NCI-H1092 treated with DMSO at 0.1 percent for 48 hours (cell line): ENCODE measurements at places on chromosomes 2 and 18.

GRCh38 chr2:219104107-219105035, 43.6 kb upstream of the IHH start:
- DNase-seq: peak; percentile 28

DNA sequence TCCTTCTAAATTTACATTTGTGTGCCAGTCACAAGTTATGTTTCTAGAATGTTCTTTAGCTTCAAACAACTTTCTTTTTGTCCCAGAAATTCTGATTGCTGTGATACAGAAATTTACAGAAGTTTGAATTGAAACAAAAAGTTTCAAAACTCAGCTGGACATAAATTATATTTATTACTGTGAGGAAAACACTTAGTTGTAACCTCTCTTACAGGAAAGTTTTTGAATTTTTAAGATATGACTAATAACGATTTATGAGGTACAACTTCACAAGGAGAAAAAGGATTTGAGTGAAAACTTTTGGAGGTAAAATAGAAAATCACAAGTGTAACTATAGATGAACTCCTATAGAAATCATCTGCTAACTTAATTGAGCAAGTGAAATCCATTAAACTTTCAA, 205.3 kb downstream of the TMEM247 start:
- no peak for DNase-seq

DNA sequence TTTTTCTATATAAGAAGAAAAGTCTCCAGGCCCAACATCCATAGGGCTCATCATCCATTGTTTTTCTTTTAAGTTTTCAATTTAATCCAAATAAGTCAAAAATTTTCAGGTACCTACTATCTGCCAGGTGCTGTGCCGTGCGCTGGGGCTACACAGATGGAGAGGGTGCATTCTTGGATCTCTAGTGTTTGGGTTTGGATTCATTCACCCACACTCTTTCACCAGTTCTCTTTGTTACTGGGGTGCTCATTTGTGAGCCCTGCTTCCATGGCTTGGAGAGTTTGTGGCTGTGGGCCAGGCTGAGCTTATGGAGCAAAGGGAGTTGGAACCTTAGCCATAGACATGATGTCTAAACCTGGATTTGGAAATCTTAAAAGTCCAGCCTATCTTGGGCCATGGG, 51.0 kb downstream of the CDK15 start:
- no peak for DNase-seq

- DNase-seq: no peak
Observed at GRCh38 chr18:55220523-55220922, 261.3 kb upstream of the CCDC68 start.

- no peak for DNase-seq
Observed at GRCh38 chr18:34632321-34632720, 77.8 kb upstream of the DTNA start.

DNA sequence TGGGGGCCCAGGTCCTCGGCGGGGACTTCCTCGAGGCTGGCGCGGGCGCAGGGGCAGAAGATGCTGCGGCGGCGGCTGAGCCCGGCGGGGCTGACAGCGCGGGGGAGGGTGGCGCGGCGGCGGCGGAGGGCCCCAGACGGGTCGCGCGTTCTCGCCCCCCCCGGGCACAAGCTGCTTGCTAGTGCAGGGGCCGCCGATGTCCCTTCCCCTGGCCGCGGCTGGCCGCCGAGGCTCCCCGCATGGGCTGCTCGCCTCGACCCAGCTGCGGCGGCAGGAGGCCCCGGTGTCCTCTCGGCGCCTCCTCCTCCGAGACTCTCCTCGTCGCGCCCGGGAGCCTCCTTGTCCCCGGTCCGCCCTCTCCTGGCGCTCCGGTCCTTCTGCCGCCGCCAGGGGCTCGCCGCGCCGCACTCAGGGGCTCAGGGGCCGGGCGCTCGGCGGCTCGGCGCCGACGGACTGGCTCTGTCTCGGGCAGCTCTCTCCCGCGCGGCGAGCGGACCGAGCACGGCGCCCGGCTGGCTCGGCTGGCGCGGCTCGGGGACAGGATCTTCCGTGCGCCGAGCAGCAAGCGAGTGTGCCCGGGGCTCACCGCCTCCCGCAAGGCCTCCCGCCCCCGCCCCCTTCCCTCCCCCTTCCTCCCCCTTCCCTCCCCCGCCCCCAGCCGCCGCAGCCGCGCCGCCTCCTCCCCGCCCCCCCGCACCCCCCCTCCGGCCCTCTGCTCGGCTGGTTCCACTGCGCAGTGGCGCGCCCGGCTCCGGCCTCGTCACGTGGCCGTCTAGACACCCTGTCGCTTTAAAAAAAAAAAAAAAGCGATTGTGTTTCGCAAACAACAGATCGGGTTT, 902 bp upstream of the SMAD7 start:
- peak; percentile 94 for DNase-seq

GRCh38 chr2:941871-942270, 8.8 kb upstream of the SNTG2 start:
- DNase-seq: no peak

- DNase-seq: no peak
Observed at GRCh38 chr18:57466307-57466706, 31.1 kb downstream of the ONECUT2 start.

- DNase-seq: no peak
Observed at GRCh38 chr2:222653280-222653679, 2.6 kb downstream of the FARSB start.

GRCh38 chr18:22001912-22002487, 167.4 kb upstream of the GATA6 start:
- DNase-seq: no peak

- no peak for DNase-seq
Observed at GRCh38 chr2:171447675-171448074, 13.6 kb downstream of the DCAF17 start.

DNA sequence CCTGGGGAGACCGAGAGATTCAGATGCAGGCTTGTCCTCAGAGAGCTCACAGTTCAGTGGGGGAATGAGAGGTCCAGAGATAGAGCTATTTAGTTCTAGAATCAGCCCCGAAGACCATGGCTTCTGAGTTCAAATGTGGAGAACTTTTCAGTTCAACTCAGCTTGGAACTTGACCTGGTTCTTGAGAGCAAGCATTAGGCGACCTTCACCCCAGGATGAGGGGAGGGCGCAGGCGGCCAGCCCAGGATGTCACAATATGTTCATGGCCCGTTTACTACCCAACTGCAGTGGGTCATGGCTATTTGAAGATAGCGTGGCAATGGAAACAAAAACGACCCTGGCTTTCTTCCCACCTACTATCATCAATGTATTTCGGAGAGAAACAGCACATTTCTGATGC, 33.8 kb downstream of the DCDC2C start:
- no peak for DNase-seq

- no peak for DNase-seq
Observed at GRCh38 chr2:216215658-216216390, 106.7 kb downstream of the XRCC5 start.
